ENCODE measurements at places on chromosomes 11 and 22. TPM values are rescaled to one million over a fixed set of nuclear protein-coding genes. Genes with fewer than 3 reads are reported as not detected.

The RAG1 gene
- total RNA-seq = 1.5 TPM

The FGF4 gene
- total RNA-seq = 2.8 TPM

The KREMEN1 gene
- 54.9 TPM for total RNA-seq

The POTEH gene
- 33.6 TPM for total RNA-seq

The TMEM45B gene
- not detected for total RNA-seq

The OR10A2 gene
- total RNA-seq = not detected

The OR2AG2 gene
- total RNA-seq = 1.8 TPM

The UQCR10 gene
- 91.3 TPM for total RNA-seq

The TRIM51 gene
- 0.56 TPM for total RNA-seq

The FIBIN gene
- total RNA-seq = 0.39 TPM

The KRTAP5-2 gene
- not detected for total RNA-seq

The TTC28 gene
- 121 TPM for total RNA-seq

The CEP57 gene
- total RNA-seq = 69.3 TPM

The CHRDL2 gene
- 5.3 TPM for total RNA-seq

The ACRV1 gene
- total RNA-seq = 56.5 TPM

The MAJIN gene
- 34.8 TPM for total RNA-seq

The TSPO gene
- total RNA-seq = 92.5 TPM

The ALDH3B2 gene
- total RNA-seq = 0.19 TPM

The OR51E2 gene
- 0.47 TPM for total RNA-seq

The SHANK3 gene
- 11.4 TPM for total RNA-seq

The DMC1 gene
- 17.6 TPM for total RNA-seq

The EXT2 gene
- 60.9 TPM for total RNA-seq

The ALG12 gene
- 11.9 TPM for total RNA-seq

The USH1C gene
- total RNA-seq = 1.2 TPM

The FREY1 gene
- total RNA-seq = 22.7 TPM

The SLC22A9 gene
- not detected for total RNA-seq

The RASSF10 gene
- 3.0 TPM for total RNA-seq

The OR5B3 gene
- not detected for total RNA-seq

The PHOX2A gene
- 2.0 TPM for total RNA-seq

The SMC1B gene
- 46.8 TPM for total RNA-seq

The KRTAP5-1 gene
- total RNA-seq = not detected

The PDE3B gene
- total RNA-seq = 25.8 TPM

The GSTT2B gene
- total RNA-seq = 7.9 TPM

The STK33 gene
- total RNA-seq = 49.9 TPM

The TBCEL gene
- 42.9 TPM for total RNA-seq

The SYCE3 gene
- 71.9 TPM for total RNA-seq

The THRSP gene
- 0.31 TPM for total RNA-seq

The ASRGL1 gene
- total RNA-seq = 119 TPM

The HPX gene
- 2.7 TPM for total RNA-seq

The SLC22A12 gene
- not detected for total RNA-seq

The MS4A10 gene
- 0.25 TPM for total RNA-seq

All from testis (tissue), 5 donors.